ENCODE measurements at places on chromosomes 1 and 21. TPM values are rescaled to one million over a fixed set of nuclear protein-coding genes. Genes with fewer than 3 reads are reported as not detected.

GBP3 gene
- total RNA-seq, result 6.4 TPM

TNFAIP8L2 gene
- total RNA-seq, result not detected

ESRRG gene
- total RNA-seq, result 12.7 TPM

PGLYRP4 gene
- total RNA-seq, result not detected

MYOG gene
- not detected for total RNA-seq

OR2L2 gene
- total RNA-seq, result 0.23 TPM

CFAP107 gene
- total RNA-seq, result not detected

CACNA1S gene
- 0.05 TPM for total RNA-seq

DNA sequence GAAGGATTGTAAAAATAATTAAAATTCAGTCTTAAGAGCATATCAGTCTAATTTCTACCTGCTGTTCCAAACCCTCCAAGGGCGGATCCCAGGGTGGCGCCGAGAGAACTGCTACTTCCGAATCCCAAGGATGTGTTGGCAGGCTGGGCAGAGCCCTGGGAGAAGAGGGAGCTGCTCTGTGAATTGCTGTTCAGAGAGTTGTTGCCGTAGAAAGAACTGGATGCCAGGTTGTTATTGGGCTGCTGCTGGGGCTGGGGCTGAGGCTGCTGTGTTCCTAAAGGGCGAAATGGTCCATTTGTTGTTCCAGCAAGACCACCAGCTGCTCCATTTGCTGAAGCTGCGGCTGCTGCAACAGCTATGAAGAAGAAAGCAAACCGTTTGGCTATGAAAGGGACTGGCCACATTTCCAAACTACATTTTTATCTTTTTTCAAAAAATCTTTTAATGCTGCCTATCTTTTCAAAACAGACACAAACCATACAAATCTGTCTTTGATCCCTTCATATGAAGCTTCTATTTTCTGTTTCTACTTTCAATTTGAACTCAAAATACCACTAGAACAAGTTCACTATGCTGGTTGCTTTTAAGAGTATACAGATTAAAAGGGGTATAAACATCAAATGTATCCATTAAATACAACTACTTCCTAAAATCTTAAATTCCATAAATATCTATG lies 57.5 kb upstream of the SDC3 start:
- peaks cover 56% of the 10 kb centered on the region for H3K36me3 ChIP-seq
- H3K4me3 ChIP-seq, result no peak overlapping the region
- H3K27ac ChIP-seq, result peak overlapping the region; percentile 48
- DNase-seq, result no peak
- H3K27me3 ChIP-seq, result no peaks in the 10 kb centered on the region

GRCh38 chr1:12146343-12147112 lies 20.3 kb upstream of the TNFRSF1B start:
- H3K27me3 ChIP-seq, result no peaks in the 10 kb centered on the region
- no peak overlapping the region for H3K27ac ChIP-seq
- H3K4me3 ChIP-seq, result no peak overlapping the region
- DNase-seq, result no peak
- peaks cover 1% of the 10 kb centered on the region for H3K36me3 ChIP-seq

- no peak overlapping the region for H3K27ac ChIP-seq
- no peaks in the 10 kb centered on the region for H3K27me3 ChIP-seq
- peaks cover 5% of the 10 kb centered on the region for H3K4me1 ChIP-seq
- no peak for DNase-seq
Observed at GRCh38 chr1:44292651-44293050, 62.4 kb downstream of the ERI3 start.

GRCh38 chr1:15684042-15684461 lies at the start of gene PLEKHM2:
PLEKHM2 (plus strand) TSS chr1:15684320; CDS start chr1:15684559, 239 bp downstream.
- no peak for DNase-seq
- H3K27ac ChIP-seq, result peak within 1 kb of the TSS; percentile 91
- H3K27me3 ChIP-seq, result no peaks in the 10 kb centered on the region
- H3K4me1 ChIP-seq, result peaks cover 24% of the 10 kb centered on the region
- peaks cover 7% of the 10 kb centered on the region for H3K36me3 ChIP-seq

- no peaks in the 10 kb centered on the region for H3K27me3 ChIP-seq
- no peak for DNase-seq
- no peaks in the 10 kb centered on the region for H3K36me3 ChIP-seq
Observed at GRCh38 chr1:54904476-54905048, 17.6 kb upstream of the DHCR24 start.

DNA sequence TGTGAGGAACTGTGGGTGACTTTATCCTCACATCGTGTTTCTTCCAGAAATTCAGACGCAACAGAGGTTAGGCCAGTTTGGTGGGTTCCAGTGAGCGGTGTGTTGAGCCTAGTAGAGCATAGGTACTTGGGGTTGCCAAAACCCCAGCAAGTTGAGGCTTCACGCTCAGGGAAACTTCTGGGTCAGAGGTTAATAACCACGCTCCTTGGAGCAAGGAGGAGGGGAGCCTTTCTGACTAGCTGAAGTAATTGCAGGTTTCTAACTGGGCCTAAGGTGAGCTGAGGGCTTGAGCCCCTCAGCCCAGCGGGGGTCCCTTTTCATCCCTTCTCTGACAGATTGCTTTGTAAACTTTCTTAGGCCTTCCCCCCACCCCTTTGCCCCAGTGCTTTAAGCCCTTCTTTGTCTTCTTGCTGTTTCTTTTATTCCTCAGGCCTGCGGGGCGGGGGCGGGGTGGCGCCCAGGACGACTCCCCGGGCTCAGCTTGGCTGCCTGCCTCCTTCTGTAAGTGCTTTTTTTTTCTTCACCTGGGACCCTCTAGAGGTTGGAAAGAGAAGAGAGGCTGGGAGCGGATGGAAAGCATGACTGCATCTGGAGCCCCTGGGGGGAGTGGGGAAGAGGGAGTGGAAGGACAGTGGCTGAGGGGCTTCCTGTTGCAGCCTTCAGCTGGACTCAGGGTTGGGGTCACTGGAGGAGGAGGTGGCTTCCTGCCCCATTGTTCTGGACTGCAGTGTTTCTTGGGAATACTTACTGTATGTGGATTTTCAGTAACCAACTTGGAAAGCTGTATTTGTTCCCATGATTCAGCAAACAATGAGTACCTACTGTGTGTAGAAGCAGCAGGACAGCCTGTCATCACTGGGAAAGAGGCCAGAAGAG lies 1.3 kb upstream of the ZNF436 start:
- no peak for DNase-seq
- no peaks in the 10 kb centered on the region for H3K27me3 ChIP-seq
- peak overlapping the region; percentile 99 for H3K4me3 ChIP-seq

GRCh38 chr1:67004176-67004575 lies 49.8 kb downstream of the SLC35D1 start:
- no peak overlapping the region for H3K27ac ChIP-seq
- no peaks in the 10 kb centered on the region for H3K27me3 ChIP-seq
- H3K4me3 ChIP-seq, result no peak overlapping the region
- H3K4me1 ChIP-seq, result peaks cover 1% of the 10 kb centered on the region

GRCh38 chr1:61253059-61253735 lies 170.8 kb downstream of the NFIA start:
- H3K27ac ChIP-seq, result peak overlapping the region; percentile 85
- H3K27me3 ChIP-seq, result no peaks in the 10 kb centered on the region
- H3K4me1 ChIP-seq, result peaks cover 56% of the 10 kb centered on the region
- no peak for DNase-seq

GRCh38 chr1:198047913-198048312 lies 108.9 kb upstream of the NEK7 start:
- H3K36me3 ChIP-seq, result no peaks in the 10 kb centered on the region
- H3K27me3 ChIP-seq, result peaks cover 6% of the 10 kb centered on the region
- H3K27ac ChIP-seq, result no peak overlapping the region
- no peak for DNase-seq
- no peaks in the 10 kb centered on the region for H3K4me1 ChIP-seq
- no peak overlapping the region for H3K4me3 ChIP-seq

GRCh38 chr1:200473698-200474371 lies 64.0 kb upstream of the ZNF281 start:
- H3K4me1 ChIP-seq, result peaks cover 12% of the 10 kb centered on the region
- H3K27me3 ChIP-seq, result peaks cover 3% of the 10 kb centered on the region
- no peaks in the 10 kb centered on the region for H3K36me3 ChIP-seq
- no peak overlapping the region for H3K27ac ChIP-seq

DNA sequence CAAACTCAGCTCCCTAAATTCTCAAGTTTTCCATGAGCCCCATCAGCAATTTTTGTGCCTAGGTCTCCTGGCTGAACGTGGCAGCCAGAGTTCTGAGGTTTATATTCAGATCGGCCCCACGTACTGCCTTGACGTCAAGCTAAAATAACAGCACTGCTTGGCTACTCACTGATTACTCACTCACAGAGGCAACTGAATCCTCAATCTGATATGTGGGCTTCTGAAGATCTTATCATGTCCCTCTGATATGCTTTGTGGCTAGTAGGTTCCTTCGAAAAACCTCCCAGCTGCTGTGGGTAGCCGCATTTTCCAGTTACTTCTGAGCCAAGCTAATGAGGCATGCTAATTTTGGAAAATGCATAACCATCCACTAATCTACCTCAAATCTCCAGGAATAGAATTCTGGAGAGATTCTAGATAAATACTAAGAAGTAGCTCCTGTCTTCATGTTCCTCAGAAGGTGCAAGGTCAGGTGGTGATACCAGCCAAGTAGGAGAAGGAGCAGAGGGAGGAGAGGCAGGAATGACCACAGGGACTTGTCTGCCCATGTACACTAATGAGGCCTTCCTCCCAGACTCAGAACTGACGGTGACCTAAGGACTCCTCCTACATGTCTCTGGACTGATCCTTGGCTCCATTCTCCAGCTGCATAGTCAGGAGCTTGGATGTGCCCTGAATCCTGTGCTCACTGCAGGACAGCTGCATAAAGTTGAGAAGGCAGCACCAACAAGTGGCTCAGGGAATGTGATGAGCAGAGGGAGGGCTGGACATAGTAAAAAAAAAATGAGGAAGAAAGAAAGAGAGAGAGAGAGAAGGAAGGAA lies 263.7 kb downstream of the TNR start:
- H3K27ac ChIP-seq, result no peak overlapping the region
- no peaks in the 10 kb centered on the region for H3K36me3 ChIP-seq
- peaks cover 88% of the 10 kb centered on the region for H3K27me3 ChIP-seq
- no peak overlapping the region for H3K4me3 ChIP-seq
- H3K4me1 ChIP-seq, result no peaks in the 10 kb centered on the region
- no peak for DNase-seq

DNA sequence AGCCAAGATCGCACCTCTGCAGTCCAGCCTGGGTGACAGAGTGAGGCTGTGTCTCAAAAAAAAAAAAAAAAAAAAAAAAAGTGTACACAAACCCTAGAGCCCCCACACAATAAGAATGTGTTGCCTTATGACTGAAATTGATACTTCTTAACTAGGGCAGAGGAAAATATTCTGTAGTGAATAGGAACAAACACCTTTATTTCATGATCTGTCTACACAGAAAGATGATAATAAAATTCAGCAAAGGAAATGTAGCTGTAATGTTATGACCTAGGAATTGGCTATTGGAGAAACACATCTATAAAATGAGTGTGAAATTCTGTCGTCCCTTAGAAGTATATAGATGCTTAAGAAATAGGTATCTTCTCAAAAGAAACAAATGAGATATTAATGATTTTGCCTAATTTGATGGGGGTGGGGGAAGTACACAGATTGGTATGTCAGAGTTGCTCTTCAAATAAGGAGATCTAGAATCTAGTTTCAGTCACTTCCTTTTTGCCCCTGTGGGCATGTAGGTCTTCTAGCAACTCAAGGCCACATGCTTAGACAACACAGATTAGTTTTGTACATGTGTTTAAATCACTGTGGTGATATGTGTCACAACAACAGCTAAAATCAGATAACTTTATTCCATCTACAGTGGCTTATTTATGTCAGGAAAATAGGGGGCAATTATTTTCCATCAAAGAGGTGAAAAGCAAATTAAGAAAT lies 10.7 kb upstream of the GPR25 start:
- H3K27ac ChIP-seq, result no peak overlapping the region
- peaks cover 22% of the 10 kb centered on the region for H3K36me3 ChIP-seq
- H3K27me3 ChIP-seq, result no peaks in the 10 kb centered on the region

DNA sequence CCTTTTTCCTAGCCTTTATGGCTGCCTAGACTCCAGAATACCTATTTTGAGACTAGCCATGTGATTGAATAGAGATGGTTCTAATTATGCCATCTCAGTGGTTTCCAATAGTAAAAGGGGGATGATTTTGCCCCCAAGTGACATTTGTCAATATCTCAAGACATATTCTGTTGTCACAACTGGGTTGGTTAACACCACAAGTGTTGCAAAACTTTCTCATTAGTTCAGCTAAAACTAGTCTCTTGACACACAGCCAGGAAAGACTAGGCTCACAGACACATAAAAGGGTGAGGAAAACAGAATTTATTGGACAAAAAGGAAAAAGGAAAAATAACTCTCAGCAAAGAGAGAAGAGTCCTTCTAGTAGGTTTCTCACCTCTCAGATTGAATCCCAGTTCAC lies 39.9 kb upstream of the GBP5 start:
- H3K27me3 ChIP-seq, result no peaks in the 10 kb centered on the region
- H3K4me3 ChIP-seq, result no peak overlapping the region
- no peak overlapping the region for H3K27ac ChIP-seq
- H3K4me1 ChIP-seq, result peaks cover 4% of the 10 kb centered on the region
- DNase-seq, result no peak
- H3K36me3 ChIP-seq, result no peaks in the 10 kb centered on the region

DNA sequence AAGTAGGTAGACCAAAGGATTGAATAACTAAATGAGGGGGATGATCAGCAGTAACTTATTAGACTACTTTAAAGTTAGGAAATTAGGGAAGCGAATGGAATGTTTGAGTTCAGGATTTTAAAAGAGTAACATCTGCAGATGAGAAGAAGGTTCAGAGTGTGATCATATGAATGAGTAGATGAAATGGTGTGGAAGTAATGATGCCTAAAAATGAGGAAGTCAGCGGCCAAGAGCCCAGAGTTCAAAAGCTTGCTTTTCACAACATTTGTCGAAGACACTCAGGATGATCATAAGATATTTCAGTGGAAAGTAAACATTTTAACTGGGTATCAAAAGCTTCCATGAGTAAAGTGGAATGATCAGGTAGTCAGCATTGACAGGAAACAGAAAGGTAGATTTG lies 299.4 kb downstream of the LRRIQ3 start:
- H3K27me3 ChIP-seq, result no peaks in the 10 kb centered on the region
- no peak for DNase-seq
- no peak overlapping the region for H3K4me3 ChIP-seq
- no peaks in the 10 kb centered on the region for H3K4me1 ChIP-seq
- H3K27ac ChIP-seq, result no peak overlapping the region

DNA sequence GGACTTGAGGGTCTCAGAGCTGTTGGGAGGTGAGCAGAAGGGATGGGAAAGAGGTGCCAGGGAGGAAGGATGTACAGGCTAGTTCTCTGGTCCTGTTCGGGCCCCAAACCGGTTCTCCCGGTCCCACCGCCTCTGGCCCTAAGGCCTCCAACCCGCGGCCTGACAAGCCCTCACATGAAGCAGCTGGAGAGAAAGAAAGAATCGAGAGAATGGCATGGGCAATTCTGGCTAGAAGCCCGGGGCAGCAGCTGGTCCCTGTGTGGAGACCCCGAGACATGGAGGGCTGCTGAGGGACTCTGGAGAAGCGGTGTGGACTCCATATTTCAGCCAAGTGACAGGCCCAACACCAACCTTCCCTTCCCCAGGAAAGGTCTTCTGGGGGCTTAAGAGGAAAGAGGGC lies 730 bp downstream of the CDC42SE1 start:
- peak; percentile 79 for DNase-seq
- peaks cover 56% of the 10 kb centered on the region for H3K4me1 ChIP-seq
- peaks cover 11% of the 10 kb centered on the region for H3K36me3 ChIP-seq
- peak overlapping the region; percentile 98 for H3K27ac ChIP-seq

GRCh38 chr1:241994171-241994570 lies 4.7 kb downstream of the MAP1LC3C start:
- H3K27me3 ChIP-seq, result no peaks in the 10 kb centered on the region
- no peak overlapping the region for H3K27ac ChIP-seq
- no peaks in the 10 kb centered on the region for H3K36me3 ChIP-seq
- peaks cover 17% of the 10 kb centered on the region for H3K4me1 ChIP-seq
- DNase-seq, result no peak
